Central memory CD4-positive, alpha-beta T cell (primary cell): ENCODE measurements at places on chromosomes 2 and 18.

DNA sequence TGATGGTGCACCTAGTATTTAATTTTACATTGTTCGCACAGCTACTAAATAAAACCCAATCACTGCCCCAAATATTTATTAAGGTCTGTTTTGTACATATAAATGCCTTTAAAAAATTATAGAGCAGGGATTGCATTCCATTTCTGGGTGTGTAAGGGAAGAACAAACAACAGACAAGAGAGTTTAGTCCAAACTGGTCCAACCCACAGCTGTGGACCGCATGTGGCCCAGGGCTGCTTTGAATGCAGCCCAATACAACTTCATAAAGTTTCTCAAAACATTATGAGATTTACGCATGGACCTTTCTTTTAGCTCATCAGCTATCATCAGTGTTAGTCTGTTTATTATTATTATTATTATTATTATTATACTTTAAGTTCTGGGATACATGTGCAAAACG, 114.8 kb upstream of the LRATD1 start:
- no peak for DNase-seq

- no peak for DNase-seq
These were observed 11.1 kb upstream of the GORASP2 start for GRCh38 chr2:170917957-170918356.

- no peak for DNase-seq
These were observed 15.0 kb upstream of the PGAP1 start for GRCh38 chr2:196941398-196942078.

GRCh38 chr2:10466801-10467200, 18.7 kb upstream of the ODC1 start:
- no peak for DNase-seq

DNA sequence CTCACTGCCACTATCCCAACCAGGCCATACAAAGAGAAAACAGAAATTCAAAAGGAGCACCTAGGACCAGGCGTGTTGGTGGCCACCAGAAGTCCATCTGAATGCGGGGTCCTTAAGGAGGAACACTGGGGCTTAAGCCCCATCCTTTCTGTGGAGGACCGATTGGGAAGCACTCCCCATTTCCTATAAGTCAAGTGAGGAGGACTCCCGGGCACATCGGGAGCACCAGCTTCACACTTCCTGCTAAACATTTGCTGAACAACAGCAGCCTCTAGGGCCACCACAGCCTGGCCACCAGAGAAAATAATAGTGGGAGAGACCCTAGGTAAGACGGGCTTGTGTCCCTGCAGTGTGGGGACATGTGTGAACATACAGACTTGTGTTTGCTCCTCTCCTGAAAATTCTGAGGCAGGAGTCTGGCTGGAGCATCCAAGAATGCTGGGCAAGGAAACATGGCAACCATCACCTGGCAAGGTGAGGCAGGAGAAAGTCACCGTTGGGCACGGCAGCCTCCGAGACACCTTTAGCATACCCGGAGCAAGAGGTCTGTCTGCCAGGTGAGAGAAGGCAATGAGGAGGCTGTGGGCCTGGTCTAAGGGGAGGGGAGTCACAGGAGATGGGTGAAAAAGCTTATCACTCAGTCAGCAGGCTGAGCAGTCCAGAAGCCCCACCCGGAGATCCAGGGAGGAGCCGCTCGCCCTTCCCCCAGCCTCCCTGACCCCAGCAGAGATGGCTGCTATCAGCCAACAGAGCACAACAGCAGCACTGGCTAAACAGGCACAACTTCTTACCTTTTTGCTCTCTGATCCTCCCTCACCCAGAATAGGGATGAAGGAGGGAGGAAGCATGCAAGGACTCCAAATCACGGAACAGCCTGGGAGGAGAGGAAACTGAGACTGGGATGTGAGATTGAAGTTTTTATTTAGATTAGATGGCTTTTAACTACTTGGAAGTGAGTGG, 282.3 kb downstream of the EIPR1 start:
- no peak for DNase-seq

- no peak for DNase-seq
These were observed 1102.2 kb upstream of the GYPC start for GRCh38 chr2:125553768-125554167.

DNA sequence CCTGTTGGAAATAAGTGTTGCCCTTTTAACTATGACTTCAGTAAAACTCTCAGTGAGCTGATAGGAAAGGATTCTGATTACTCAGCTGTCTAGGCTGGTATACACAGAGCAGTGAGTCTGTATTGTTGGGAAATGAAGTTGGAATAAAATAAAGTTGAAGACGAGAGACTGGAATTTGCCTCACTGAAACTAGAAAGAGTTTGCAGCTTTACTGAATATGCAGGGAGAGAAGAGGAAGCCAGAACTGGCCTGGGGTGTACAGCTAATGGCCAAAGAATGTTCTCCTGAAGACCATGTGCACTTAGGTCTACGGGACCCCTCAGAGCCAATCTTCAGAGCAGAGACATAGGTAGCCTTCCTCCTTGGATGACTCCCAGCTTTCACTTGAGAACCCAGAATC, 26.5 kb downstream of the EIF4E2 start:
- no peak for DNase-seq

- DNase-seq, result no peak
These were observed 6.6 kb upstream of the KANSL1L start for GRCh38 chr2:210177769-210178168.

DNA sequence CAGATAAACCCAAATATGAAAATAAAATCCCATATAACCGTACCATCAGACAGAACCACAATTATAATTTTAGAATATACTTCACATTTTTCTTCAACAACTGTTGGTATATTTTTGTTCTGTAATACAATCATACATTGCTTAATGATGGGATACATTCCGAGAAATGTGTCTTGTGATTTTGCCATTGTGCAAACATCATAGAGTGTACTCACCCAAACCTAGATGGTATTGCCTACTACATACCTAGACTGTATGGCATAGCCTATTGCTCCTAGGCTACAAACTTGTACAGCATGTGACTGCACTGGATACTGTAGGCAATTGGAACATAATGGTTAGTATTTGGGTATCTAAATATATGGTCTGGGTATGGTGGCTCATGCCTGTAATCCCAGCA, 30.6 kb downstream of the MAPRE3 start:
- DNase-seq, result no peak

DNA sequence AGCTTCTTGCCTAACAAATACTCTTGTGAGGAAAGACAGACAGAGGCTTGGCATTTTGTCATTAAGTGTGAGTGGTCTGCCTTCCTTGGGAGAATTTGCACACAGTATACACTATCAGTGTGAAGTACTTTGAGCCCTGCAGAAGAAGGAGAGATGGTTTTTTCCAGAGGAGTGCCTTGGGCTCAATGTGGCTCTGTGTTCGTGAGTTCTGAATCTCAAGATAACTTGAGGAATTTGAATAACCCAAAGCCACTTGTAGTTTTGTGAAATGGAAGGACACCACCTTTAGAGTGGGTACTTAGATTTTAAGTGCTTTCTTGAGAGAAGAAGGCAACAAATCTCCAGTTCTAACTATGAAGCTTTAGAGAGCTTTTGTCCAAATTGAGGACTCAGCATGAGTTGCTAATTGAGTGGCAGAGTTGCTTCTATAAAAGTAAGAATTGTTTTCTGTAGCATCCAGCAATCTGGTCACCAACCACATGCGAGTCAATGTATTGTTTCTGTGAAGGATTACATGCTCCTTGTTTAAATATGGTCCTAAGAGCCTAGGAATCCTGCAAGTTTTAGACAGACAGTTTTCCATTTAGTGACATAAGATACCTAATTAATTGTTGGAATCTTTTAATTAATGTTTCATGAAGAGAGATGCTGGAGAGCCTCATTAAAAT, 68.3 kb downstream of the BABAM2 start:
- DNase-seq, result no peak

- no peak for DNase-seq
These were observed 450.9 kb upstream of the HS6ST1 start for GRCh38 chr2:128769457-128770142.

DNA sequence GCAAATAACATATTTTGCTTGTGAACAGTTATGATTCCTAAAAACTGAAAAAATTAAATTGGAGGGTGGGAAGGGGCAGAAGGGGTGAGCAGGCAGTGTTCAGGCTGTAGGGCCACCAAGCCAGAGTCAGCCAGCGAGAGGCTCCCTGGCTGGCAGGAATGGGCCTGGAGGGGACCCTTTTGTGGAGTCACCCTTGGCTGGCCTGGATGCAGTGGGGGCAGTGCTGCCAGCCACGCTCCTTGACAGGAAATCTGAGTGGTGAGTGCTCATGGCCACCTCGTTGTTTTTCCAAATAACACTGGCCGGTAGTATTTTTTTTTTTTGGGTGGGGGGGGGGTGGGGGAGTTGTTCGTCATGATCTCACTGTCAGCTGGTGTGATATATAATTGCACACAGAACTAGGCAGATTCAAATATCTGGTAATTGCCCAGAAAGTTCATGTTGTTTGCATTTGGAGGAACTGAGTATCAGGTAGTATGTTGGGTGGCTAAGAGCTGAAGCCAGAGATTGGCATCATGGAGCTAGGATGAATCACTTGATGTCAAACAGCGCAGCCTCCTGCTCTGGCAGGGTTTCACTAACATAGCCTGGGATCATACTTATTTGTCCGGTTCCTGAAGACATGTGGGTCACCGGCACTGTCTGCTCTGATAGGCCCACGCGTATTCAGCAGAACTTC, 160.0 kb downstream of the PTGR3 start:
- no peak for DNase-seq

DNA sequence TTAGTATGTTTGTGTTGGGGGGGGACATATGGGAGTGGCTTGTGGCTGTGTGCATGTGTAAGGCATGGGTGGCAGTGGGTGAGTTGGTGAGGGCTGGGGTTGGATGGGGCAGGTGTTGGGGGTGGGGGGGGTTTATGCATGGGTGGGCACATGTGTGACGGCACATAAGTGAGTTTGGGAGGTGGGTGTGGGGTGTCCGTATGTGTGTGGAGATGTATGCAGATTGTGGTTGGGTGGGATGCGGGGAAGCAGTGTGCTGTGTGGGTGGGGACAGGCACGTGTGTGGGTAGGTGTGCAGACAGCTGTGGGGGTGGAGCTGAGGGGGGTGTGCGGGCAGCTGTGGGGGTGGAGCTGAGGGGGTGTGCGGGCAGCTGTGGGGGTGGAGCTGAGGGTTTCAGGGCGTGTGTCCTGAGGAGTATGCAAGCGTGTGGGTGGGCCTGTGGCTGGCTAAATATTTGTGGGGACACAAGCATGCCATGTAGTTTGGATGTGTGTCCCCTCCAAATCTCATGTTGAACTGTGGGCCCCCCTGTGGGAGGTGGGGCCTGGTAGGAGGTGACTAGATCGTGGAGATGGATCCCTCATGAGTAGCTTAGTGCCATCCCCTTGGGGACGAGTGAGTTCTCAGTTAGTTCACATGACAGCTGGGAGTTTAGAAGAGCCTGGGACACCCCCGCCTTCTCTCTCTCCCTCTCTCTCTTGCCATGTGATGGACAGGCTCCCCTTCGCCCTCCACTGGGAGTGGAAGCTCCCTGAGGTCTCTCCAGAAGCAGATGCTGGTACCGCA, 59.4 kb downstream of the ANKMY1 start:
- DNase-seq, result no peak

DNA sequence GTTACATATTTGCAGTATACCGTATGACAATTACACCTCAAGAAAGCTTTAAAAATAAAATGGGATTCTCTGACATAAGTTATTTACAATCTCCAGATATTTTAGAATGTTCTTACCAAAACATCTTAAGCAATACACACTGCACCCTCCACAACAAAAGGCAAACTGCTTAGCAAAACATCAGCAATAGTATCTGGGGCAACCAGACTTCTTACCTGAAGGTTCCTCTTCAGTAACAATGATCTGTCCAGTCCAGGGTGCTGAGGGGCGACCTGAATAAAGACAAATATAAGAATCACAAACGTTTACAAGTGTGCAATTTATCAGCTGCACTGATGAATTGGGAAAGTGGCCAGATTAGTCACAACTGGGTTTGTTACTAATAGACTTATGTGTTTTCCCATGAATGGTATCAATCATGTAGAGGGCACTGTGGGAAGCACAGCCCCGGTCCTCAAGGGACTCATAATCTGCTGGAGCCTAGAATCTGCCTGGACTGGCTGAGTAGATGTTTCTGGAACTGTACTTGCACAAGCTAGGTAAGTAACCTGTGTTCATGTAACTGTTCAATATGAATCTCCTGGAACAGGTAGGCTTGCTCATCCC, 70.7 kb downstream of the MYOM1 start:
- DNase-seq, result no peak

DNA sequence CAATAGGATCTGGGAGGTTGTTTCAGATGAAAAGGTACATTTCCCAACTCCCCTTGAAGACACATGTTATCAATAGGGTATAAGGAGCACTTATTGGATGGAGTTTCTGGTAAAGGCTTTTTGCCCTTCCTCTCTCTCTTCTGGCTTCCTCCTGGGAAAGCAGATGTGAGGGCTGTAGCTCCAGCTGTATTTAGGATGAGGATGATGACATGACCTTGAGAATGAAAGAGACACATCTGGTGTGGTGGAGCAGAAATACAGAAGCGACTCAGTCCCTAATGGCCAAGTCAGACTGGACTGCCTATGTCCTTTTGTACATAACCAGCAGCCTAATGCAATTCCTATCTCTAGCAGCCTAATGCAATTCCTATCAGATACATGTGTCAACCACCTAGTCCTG, 100.9 kb upstream of the NXPH2 start:
- DNase-seq, result no peak

DNA sequence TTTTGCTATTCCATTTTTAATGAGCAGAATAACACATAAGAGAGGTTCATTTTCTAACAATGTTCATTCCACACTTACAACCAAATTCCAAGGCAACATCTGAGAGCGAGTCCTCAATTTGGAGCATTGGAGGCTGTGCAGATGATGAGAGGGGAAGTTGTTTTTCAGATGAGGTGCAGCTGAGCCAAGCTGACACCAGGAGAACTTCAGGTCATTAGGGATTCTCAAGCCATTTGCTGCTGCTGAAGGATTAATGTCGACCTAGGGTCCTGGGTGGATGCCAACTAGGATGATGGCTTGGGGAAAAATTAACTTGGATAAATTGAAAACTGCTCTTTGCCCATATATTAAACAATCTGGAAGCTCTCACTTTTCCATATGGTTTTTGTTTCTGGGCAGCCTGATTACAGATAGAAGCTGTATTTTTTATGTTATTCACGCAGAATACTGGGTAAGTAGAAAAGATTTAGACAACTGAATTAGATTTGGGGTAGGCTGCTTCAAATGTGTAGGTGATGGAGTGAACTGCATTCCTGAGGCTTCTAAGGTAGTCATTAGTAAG, 206.4 kb upstream of the SLC39A10 start:
- DNase-seq, result no peak

- DNase-seq, result no peak
These were observed 215.7 kb downstream of the SLC4A10 start for GRCh38 chr2:161839926-161840325.
